ENCODE measurements at places on chromosomes 4 and X.

- DNase-seq, result no peak
Measured at GRCh38 chr4:182280436-182281111, 37.4 kb downstream of the TENM3 start.

- DNase-seq, result peak; percentile 51
Measured at GRCh38 chr4:118280501-118281218, 72.1 kb downstream of the PRSS12 start.

DNA sequence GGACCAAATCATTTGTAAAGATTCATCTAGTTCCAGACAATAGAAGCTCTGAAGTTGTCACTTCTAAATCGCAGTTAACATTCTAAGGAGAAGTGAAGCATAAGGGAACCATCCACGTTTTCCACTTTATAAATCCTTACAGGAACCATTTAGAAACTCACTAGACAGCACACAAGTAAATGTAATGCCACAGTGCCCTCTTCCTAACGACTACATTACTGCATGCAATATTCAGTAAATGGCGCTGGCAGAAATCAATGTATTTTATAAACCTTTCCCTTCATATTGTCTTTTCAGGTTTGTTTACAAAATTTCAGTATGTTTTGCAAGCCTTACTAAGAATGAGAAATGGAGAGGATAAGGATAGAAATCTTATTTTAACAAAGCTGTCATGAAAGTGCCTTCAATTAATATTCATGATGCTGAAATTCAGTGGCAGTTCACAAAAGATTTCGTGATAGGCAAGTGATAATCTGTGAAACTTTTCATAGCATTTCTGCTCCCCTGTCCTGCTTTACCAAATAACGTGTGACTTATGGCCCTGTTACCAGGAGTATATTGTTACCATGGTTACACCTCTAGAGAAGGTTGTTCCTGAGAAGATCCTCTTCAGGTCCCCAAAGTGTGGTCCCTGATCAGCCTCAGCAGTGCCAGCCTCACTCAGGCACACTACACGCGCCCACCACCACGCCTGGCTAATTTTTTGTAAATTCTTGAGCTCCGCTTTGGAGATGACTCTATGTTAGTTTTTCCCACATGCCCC, 54.2 kb downstream of the TMA16 start:
- DNase-seq, result peak; percentile 64

DNA sequence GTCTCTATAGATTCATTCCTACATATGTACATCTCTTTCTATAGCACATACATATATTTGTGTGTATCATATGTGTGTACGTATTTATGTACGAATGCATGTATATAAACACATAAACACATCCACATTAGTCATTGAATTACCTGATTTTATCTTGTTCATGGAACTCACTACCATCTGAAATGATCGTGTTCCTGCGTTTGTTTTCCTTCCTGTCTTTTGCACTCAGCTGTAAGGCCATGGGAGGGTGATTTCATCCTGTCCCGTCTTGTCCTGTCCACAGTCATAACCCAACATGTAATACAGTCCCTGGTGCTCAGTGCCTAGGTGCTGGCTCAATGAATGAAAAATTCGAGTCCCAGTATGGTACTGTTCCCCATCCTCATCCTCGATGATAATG, 191.8 kb upstream of the PSAPL1 start:
- no peak for DNase-seq

DNA sequence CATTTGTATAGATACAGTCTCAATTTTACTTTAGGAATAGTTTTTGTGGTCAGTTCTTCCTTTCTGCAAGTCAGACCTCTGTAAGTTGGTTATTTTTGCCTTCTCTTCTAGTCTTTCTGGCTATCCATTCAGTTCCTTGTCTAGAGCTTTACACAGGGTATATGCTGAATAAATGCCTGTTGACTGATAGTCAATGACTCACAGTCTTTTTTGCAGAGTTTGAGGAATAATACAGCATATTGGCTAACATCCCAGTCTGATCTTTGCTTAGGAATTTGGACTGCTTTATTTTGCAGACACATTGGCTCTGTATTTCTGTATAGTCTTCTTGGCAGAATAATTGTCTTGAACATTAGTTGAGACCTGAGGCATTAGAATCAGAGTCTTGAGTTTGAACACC, 132.4 kb downstream of the MAGEC1 start:
- DNase-seq, result no peak

GRCh38 chrX:102560423-102561068, 38.8 kb upstream of the ARMCX5 start:
- no peak for DNase-seq

DNA sequence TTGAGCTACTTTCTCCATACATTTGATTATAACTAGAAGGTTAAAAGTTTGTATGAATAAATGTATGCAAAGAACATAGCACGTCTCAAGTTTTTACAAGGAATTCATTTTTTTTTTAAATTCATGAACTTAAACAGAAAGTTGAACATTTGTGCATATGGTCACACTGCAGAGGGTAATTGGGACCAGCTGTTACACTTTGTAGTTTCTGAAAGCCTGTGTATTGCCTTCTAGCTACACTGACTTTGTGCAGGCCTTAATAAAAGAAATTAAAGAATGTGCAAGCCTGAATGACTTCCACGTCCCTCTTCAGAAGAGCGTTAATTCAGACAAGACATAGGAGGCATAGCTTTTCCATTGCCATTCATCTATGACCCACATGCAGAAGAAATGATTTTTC, 153.1 kb upstream of the PCDH18 start:
- DNase-seq, result no peak

GRCh38 chr4:94408549-94409374, 43.0 kb upstream of the PDLIM5 start:
- no peak for DNase-seq

DNA sequence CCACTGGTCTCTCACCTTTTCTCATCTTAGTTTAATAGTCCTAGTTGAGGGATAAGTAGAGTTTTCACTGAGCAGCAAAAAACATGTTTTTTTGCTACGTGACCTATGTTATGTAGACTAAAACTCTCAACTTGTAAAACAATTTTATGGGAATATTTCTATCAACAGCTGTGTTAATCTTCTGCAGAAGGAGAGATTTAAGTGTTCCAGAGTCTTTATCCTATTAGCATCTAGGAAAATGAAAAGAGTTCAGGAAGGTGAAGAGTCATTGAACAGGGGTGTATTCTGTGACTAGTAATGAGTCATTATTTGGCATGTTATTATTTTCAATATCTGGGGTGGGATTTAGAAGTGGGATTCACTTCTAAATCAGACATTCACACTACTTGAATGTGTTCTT, 41.9 kb downstream of the RRAGB start:
- DNase-seq, result no peak

DNA sequence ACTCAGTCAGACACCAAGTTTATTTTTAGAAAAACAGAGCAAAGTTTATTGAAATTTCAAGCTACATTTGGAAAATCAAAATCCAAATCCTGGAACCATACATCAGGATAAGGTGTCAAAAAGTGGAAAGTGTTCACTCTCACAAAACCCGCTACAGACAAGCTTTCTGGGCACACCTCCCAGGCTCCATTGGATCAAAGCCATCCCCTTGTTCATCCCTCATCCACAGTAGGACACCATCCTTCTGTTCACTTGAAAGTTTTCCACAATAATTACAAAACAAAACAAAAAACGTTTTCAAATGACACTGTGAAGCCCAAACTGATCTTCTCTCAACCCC, 62.4 kb downstream of the TSC22D3 start:
- no peak for DNase-seq

DNA sequence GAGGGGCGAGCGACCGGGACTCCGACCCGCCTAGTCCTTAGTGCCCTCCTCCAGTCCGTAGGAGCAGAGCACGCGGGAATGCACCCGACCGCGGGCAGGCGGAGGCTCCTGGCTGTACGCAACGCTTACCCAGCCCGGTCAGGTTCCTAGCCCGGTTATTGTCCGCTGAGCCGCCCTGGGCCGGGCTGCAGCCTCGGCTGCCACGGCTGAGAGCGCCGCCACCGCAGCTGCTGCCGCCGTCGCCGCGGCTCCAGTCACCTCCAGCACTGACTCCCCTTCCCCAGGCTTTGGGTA, at the start of gene AMER1:
Gene AMER1, minus strand, starts transcription at position 268 of the 294 bp plus-strand sequence. CDS start 12,422 bp downstream, outside the sequence.
- no peak for DNase-seq

DNA sequence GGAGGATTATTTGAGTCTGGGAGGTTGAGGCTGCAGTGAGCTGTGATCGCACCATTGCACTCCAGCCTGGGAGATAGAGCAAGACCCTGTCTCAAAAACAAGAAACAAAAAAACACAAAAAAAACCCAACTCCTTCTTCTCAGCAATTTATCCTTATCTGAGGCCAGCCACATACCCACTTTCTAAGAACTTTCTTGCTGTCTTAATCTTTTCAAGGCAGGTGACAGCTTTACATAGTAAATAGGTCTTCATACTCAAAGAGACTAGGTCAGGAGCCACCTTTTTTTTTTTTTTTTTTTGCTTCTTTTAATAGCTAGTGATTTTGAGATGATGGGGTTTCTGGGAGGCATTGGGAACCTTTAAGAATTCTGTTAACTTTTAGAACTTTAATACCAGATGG, 26.1 kb upstream of the ZCCHC13 start:
- DNase-seq, result no peak

GRCh38 chrX:14673764-14674163, 144.4 kb downstream of the GLRA2 start:
- no peak for DNase-seq

- DNase-seq, result no peak
Measured at GRCh38 chr4:166658585-166658984, 575.7 kb downstream of the SPOCK3 start.

DNA sequence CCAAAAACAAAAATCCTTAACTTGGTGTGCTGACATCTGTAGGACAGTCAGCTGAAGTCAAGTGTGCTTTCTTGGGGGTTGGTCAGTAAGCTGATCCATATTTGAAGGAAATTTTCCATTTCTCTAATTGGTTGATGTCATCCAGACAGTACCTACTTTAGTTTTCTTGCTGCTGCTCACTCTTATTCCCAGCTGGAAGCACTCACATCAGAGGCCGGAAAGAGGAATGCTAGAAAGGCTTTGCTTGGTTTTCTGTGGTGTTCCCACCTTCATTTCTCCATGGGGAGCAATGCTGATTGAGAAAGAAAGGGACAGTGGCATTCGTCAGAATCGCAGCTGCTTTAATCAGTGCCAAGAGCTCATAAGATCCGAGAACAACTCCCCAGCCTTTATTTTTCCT, 227.0 kb downstream of the C4orf33 start:
- no peak for DNase-seq

DNA sequence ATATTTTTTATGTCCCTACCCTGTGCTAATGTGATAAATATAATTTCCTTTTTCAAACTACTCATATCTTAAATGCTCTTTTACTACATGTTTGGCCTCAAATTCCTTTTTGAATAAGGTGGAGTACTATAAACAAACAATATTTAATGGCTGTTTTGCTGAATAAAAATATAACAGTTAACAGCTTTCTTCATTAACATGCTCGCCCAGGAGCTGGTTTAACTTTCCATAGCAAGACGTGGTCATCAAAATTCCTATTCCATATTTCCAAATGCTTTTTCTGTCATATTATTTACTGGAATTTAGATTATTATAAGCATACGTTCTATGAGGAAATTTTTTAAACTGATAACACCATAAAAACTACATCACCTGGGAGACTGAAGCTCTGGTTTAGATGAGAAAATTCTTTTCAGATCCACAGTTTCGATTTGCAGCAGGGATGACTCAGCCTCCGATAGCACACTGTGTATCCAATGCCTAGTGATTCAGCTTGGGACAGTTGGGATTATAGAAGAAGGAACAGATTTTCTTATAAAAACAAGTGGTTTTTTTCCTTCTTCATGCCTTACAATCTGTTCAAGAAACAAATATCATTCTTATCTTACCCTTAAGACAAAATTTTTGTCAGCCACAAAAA, 129.1 kb downstream of the FBXO8 start:
- DNase-seq, result no peak

- DNase-seq, result no peak
Measured at GRCh38 chr4:182929296-182929695, 12.1 kb upstream of the DCTD start.

DNA sequence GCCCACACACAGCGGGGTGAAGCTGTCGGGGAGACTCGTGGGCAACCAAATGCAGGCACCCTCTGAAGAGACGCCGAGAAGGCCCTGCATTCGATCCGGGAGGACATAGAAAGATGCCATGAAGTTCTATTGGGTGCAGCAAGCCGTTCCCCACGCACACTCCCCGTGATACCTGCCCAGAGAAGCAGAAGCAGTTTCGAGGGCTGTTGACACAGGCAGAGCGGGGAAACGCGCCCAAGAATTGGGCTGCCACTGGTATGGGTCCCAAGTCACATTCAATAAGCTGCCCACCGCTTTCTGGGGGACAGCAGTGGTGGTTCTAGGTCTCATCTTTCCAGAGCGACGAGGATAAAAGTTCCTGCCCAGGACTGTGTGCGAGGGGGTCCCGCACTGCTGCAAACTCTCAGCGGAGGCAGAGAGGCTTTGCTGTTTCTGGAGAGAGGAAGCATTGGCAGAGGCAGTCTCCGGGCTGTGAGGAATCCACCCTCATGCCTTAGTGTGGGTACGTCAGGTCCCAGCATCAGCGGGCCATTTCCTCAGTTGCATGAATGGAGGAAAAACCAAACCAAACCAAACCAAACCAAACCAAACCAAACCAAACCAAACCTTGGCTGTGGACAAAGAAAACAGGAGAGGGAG, 10.1 kb downstream of the PITX2 start:
- DNase-seq, result no peak

- no peak for DNase-seq
Measured at GRCh38 chrX:136210243-136210642, 41.0 kb downstream of the MAP7D3 start.

DNA sequence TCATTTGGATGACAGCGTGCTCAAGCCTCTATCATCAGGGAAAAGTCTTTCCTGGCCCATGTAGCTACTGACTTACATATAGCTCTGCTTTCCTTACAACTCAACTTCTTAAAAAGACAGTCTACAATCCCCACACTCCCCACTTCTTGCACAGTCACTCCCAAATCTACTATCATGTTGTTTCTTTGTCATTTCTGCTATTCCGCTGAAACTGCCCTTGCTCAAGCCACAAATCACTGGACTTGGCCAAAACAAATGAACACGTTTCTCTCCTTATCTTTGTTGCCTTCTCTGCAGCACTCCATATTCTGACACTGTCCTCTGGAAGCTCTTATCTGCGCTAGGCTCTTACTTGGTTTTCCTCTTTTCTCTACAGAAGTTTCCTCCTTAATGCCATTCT, 28.2 kb downstream of the GPRIN3 start:
- DNase-seq, result no peak

- no peak for DNase-seq
Measured at GRCh38 chr4:127732623-127733328, 2.6 kb downstream of the SLC25A31 start.

DNA sequence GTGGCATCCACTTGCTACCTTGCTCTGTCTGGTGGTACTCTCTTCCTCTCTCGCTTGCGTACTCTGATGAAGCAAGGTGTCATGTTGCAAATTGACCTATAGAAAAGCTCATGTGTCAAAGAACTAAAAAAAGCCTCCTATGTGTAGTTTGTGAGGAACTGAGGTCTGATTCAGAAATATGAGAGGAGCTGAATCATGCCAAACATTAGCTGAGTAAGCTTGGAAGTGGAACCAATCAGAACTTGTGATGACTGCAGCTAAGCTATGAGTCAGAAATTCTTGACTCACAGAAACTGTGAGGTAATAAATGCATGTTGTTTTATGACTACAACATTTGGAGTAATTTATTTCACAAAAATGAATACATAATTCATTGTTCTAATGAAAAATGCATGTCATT, 2138.8 kb downstream of the PCDH7 start:
- no peak for DNase-seq

GRCh38 chrX:110671068-110671803, 124.4 kb downstream of the CHRDL1 start:
- DNase-seq, result no peak

GRCh38 chr4:39821951-39822350, 124.0 kb downstream of the UBE2K start:
- DNase-seq, result no peak

GRCh38 chr4:41006141-41006540, 208.2 kb downstream of the APBB2 start:
- no peak for DNase-seq
